Foreskin keratinocyte (primary cell): ENCODE measurements at places on chromosomes 13 and 19. TPM values are rescaled to one million over a fixed set of nuclear protein-coding genes. Genes with fewer than 3 reads are reported as not detected.

DNA sequence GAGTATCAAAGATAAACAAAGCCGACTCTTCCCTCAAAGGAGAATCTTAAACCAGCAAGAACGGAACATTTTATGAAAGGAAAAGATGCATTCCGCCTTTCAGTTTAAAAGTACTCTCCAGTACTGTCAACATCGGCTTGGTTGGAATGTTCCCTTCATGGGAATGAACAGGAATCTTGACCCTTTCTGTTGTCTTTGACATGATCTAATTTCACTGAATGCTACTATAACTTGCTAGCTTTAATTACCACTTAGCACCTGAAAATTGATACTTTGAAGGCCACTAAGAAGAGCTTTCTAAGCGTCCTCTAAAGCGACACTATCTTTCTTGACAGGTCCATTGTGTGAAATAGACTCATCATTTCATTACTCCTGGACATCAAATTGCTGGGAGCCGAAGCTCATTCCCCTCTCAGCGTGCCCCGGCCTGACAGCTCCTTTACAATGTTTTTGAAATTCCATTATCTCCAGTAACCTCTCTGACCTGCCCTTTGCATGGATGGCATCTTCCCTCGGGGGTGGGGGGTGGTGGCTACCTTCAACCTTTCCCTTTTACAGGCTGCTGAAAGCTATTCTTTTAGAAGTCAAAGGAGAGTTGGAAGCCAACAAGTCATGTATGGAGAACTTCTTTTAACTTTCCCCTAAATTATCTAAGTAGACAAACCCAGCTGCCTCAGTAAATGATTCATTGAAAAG lies 67.9 kb downstream of the EFNB2 start:
- peak; percentile 27 for DNase-seq

GRCh38 chr19:17949956-17950309 lies 17.0 kb upstream of the KCNN1 start:
- no peak for DNase-seq

GRCh38 chr19:33569821-33570220 lies 48.2 kb upstream of the PEPD start:
- DNase-seq: no peak

GRCh38 chr19:4730740-4731171 lies 7.1 kb upstream of the DPP9 start:
- no peak for DNase-seq

SIGLEC7 gene
- not detected in 2 replicates for total RNA-seq
